ENCODE measurements at places on chromosomes 4 and X.

GRCh38 chr4:25377572-25378436, 741 bp downstream of the ANAPC4 start:
- DNase-seq, result no peak

GRCh38 chrX:140710710-140711109, 1.2 kb downstream of the LINC00632 start:
- no peak for DNase-seq

DNA sequence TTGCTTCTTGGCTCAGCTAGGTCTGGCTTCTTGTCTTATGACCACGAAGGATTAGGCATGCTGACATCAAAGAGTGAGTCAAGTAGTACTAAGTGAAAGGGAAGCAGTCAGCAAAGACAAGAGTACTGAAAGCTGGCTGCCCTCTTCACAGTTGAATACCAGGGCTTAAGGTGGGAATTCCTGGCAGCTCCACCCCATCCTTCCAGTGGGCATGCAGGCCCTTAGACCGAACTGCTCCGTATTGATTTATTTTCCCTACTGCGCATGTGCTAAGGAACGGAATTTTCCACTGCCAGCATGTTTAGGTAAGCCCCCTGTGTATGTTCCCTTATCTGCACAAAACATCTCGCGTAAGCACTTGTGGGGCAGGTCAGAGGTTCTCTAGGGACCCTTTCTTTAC, 2320.1 kb downstream of the ARAP2 start:
- DNase-seq, result no peak

- DNase-seq, result no peak
Observed at GRCh38 chr4:112677519-112678091, 40.7 kb downstream of the LARP7 start.

DNA sequence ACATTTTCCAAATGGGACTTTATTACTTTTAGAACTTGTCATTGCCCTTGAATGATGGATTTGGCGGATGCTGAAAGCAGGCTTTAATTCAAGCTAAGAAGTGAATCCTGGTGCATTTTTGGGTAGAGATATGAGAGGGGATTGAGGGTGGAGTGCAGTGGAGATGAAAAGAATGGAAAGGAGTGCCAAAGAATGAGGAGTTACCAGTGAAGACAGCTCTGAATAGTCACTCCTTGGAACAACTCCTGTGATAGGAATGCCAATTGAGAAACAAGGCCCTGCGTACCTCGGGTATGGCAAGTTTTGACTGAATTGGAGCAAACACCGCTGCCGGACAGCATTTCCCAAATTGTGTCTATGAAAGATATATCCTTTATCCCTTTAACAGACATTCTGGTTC, 36.5 kb upstream of the ETNPPL start:
- no peak for DNase-seq

DNA sequence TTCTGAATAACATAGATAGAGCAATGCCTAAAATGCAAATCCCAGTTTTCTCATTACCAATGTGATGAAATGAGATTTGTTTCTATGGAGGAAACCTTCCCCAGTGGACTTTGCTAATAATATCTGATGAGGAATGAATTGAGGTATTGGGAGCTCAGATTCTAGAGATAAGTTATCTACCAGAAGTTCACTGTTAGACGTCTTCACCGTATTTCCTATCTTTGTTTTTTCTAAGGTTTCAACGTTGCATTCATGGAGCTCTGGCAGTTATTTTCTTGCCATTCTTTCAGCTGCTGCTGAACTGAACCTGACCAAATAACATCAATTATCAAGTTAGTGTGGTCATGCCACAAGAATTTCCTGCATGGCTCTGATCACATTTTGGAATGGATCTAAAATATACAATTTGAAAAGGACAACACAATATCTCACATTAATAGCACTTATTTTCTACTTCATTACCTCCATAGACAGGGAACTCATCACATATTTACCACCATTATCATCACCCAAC, 511.8 kb upstream of the LCORL start:
- DNase-seq, result no peak

DNA sequence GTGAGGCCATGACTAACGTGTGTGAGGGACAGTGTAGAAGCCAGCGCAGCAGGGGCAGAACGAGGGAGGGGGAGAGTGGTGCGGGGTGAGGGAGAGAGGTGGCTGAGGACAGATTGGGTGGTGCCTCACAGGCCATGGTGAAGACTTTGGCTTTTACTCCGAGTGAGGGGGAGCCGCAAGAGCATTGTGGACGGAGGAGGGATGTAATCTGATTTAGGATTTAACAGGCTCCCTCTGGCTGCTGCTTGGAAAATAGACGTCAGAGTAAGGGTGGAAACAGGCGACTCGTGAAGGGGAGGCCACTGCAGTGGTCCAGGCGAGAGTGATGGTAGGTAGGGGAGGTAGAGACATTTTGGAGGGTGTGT, 13.0 kb downstream of the PPP1R3F start:
- no peak for DNase-seq

- no peak for DNase-seq
Observed at GRCh38 chrX:122422547-122422946, 761.5 kb upstream of the GRIA3 start.

- no peak for DNase-seq
Observed at GRCh38 chrX:13747836-13748235, 13.3 kb downstream of the OFD1 start.

GRCh38 chrX:87813566-87813965, 296.0 kb downstream of the KLHL4 start:
- DNase-seq, result no peak

All from esophagus squamous epithelium (tissue), 5 donors.